CD4-positive, alpha-beta T cell treated with Interleukin-17A for 1 hour (primary cell): ENCODE measurements at places on chromosomes 13 and 19.

GRCh38 chr13:77915686-77916085, 2.9 kb downstream of the EDNRB start:
- no peak for DNase-seq

DNA sequence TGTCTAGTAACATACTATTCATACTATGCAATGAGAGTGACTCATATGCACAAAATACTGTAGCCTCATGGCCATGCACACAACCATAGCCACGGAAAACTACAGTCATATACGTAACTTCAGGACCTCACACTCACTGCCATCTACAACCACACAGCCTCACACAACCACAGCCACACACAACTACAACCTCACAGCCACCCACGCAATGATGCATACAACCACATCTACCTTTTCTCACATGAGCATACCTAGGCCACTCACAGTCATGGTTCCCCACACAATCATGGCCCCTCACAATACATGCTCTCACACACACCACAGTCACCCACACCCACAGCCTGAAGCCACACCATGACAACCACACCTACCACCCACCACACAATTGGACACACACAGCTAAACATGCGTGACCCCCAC, 8.7 kb upstream of the TNFSF14 start:
- DNase-seq, result no peak

- no peak for DNase-seq
These were observed 18.9 kb upstream of the ENOX1 start for GRCh38 chr13:43805681-43806128.

- DNase-seq, result no peak
These were observed 71.4 kb downstream of the ALOX5AP start for GRCh38 chr13:30806784-30807183.

DNA sequence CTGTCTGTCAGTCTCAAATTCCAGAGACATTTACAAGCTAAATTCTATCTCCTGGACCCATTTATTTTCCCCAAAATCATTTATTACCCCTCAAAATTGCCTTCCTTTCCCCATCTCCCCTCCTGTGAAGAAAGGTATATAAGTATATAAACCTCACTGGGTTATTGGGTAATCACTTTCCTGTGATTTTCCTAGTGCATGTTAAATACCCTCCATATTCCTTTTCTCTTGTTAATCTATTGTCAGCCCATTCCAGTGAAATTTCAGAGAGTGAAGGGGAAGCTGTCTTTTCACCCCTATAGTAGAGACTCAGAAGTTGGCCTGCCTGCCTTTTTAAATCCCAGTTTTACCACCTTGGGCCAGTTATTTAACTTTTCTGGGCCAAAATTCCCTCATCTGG, 9.9 kb downstream of the IFNL1 start:
- DNase-seq, result no peak

DNA sequence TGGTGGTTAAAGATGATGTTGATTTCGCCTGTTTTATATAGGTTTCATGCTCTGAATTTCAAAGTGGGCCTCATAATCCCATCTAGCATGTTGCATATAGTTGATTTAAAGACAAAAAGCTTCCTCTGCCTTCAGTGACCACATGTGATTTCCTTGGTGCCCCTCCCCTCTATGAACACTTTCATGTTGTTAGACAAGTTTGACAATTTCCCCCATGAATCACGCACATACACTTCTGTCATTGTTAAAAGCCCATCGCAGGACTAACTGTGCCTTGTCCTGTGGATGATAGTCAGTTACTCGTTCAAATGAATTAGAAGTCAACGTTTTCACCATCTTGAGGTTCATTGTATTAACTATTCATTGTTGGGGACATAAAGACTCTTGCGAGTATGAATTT, 6.7 kb downstream of the TNFSF11 start:
- no peak for DNase-seq

- no peak for DNase-seq
These were observed 412.8 kb downstream of the SLITRK6 start for GRCh38 chr13:85386424-85386823.

- no peak for DNase-seq
These were observed 959 bp upstream of the IGFL3 start for GRCh38 chr19:46125447-46125846.

DNA sequence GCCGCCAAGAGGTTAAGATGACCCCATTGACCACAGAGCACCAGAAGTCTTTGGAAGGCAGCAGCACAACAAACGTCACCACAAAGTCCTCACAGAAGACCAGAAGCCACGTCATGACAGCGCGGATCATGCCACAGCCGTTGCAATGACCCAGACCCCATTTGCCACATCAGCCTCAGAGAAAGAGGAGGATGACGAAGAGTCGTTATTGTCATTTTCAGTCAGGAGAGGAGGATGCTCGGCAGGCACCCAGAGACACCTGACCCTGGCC, 29.6 kb upstream of the CD33 start:
- DNase-seq, result no peak

GRCh38 chr19:14395262-14395661, 14.0 kb downstream of the ADGRE5 start:
- no peak for DNase-seq

DNA sequence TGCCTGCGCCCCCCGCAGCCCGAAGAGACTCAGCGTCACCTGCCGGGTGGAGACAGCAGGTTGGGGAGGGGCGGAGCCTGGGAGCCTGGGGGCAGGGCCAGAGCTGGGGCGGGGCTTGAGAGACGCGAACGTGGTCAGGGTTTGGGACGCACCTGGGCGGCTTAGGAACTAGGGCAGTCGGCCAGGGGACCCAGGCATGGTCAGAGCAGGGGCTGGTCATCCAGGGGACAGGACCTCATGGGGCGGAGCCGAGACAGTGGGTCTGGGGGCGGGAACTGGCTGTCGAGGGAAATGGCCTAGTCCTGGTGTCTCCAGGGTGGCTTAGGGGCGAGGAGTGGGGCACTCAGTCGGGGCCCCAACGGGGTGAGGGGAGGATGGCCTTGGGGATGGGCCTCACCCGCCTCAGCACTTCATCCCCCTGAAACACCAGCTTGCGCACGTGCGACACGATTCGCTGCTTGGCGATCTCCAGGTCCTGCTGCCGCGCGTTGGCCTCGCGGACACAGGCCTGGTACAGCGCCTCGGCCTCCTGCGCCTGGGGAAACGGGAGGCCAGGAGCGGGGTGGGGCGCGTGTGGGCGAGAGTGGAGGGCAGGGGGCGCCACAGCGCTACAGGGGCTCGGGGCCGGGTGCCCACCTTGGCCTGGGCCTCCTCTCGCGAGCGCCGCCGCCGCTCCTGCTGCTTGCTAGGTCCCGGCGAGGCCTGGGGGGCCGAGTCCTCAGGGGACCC, 5.8 kb downstream of the GMIP start:
- no peak for DNase-seq

DNA sequence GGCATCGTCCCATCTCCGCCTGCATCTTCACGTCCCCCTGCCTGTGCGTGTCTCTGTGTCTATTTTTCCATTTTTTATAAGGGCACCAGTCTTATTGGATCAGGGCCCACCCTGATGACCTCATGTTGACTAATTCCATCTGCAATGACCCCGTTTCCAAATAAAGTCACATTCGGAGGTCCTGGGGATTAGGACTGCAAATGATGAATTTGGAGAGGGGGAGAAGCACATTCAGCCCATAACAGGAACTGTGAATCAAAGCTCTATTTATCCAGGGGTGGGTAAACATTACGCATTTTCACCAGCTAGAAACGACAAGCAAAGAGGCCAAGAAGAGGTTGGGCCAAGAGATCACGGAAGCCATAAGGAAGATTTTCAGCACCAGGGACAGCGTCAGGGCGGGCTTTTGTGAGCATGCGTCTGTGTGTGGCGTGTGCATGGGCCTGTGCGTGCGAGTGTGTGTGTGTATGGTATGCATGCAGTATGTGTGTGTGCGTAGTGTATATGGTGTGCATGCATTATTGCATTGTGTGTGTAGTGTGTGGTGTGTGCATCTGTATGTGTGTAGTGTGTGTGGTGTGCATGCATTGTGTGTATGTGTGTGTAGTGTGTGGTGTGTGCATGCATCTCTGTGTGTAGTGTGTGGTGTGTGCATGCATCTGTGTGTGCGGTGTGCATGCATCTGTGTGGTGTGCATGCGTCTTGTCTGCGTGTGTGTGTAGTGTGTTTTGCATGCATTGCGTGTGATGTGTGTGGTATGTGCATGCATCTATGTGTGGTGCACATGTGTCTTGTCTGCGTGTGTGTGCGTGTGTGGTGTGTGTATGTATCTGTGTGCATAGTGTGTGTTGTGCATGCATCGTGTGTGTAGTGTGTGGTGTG, 19.6 kb downstream of the CELF5 start:
- peak; percentile 41 for DNase-seq

GRCh38 chr13:39419068-39419467, 183.9 kb downstream of the LHFPL6 start:
- DNase-seq, result no peak

GRCh38 chr13:39900106-39900750, 244.8 kb downstream of the COG6 start:
- no peak for DNase-seq

GRCh38 chr13:81540777-81541176, 1199.9 kb upstream of the SPRY2 start:
- DNase-seq, result no peak

- peak; percentile 38 for DNase-seq
These were observed 110.2 kb downstream of the STK24 start for GRCh38 chr13:98466634-98467236.

GRCh38 chr13:36804588-36804987, 14.4 kb upstream of the RFXAP start:
- DNase-seq, result no peak

DNA sequence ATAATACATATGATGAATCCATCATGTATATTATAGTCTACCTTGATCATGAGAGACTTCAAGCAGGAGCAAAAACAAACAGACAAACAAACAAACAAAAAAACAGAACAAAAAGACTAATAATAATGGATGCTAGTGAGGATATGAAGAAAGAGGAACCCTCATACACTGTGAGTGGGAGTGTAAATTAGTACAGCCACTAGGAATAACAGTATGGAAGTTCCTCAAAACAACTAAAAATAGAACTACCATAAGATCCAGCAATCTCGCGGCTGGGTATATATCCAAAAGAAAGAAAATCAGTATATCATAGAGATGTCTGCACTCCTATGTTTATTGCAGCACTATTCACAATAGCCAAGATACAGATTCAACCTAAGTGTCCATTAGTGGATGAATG, 7.0 kb upstream of the DLEU7 start:
- no peak for DNase-seq

GRCh38 chr19:8500158-8500557, 2.3 kb downstream of the PRAM1 start:
- no peak for DNase-seq

DNA sequence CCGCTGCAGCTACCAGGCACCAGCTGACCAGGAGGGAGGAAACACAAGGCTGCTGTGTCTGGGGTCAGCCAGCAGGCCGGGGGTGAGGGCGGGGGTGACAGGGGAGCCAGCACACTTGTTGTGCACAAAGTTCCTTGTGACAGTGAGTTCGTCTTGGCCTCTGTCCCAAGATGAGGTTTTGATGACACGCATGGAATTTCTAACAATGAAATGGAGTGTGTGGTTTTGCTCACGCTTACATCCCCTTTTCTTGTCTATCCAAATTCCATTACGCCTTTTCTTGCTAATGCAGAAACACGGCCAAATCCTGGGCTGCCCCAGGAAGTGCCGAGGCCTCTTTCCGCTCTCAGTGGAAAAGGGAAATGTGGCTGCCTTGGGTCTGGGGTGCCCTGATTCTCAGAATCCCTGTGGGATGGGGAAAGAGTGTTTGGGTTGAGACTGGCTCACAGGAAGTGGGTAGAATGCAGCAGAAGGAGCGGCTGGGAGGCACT, 73.8 kb downstream of the GADD45B start:
- peak; percentile 28 for DNase-seq

DNA sequence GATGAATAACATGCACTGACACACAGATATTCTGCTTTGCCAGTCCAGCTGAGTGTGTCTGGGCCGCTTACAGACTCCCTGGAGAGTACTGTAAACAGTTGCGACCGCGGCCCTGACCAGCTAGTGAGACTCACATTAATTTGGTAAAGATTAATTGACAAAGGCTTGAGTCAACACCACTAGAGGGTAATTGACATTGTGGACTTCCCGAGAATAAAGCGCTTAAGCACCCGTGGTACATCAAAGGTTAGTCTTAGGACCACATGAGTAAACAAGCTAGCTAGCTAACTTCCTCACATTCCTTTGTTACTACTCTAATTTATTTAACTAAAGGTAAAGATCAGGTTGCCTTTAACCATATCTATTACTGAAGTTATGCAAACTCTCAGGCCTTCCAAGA, 624.4 kb upstream of the ARGLU1 start:
- DNase-seq, result no peak

DNA sequence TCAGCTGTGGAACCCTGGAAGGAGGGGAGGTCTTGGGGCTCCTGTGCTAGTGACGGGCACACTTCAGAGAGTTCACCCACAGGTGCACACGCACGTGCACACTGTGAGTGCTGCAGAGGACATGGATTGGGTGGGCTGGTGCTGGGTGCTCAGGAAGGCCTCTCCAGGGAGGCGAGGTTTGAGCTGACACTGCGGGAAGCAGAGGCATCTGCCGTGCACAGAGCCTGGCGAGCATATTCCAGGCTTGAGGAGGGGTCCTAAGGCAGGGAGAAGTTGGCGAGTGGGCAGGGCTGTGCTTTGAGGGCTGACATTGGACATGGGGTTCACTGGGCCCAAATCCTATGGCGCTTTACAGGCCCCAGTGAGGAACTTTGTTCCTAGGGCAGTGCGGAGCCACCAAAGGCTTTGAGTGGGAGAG, 25.6 kb downstream of the CCDC8 start:
- no peak for DNase-seq

DNA sequence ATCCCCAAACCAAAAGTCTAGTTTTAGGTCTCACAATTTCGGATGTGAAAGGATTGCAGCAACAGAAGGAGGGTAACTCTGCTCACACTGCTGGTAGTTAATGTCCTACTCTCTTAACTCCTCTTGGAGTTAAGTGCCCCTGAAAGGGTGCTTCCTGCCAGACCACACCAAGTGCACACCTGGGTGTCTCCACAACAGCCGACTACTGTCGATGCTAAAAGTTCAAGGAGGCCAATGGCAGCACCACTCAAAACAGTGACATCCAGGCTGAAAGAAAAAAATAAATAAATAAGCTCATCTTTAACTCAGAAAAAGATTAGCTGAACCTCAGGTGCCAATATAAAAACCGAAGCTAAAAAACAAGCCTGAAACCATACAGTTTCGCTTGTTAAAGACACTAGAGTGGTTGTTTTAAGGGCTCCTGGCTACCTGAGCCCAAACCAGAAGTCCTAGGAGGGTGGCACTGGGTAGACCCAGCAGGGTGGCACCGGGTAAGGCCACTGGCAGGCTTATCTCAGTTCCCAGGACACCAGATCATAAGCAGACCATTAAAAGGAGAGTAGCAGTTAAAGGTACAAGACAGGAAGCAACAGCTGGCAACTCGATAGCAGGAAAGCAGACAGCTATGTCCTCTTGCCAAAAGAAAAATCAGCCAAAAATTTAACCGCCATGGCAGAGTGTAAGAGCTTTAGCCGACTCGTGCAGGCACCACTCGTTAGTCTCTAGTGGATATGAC, 39.3 kb downstream of the BRD4 start:
- DNase-seq, result no peak

DNA sequence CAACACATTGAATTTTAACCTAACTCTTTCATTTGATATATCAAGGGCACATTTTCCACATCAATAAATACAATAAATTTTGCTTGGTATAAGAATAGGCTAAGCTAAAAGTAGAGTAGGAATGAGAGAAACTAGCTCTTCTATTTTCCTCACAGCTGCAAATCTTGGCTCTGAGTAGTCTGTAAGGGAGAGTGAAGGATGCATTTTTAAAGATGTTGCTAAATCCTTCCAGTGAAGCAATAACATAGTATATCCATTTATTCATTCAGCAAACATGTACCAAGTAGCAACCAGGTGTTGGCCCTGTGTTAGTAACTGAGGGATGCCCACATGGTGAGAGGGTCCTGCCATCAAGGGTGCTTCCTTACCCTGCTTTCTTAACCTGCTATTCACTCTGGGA, 799.9 kb downstream of the PCDH9 start:
- DNase-seq, result no peak
